ENCODE measurements at places on chromosomes 12 and 14.

- no peak for DNase-seq
These were observed 99.2 kb downstream of the RMST start for GRCh38 chr12:97561619-97562290.

DNA sequence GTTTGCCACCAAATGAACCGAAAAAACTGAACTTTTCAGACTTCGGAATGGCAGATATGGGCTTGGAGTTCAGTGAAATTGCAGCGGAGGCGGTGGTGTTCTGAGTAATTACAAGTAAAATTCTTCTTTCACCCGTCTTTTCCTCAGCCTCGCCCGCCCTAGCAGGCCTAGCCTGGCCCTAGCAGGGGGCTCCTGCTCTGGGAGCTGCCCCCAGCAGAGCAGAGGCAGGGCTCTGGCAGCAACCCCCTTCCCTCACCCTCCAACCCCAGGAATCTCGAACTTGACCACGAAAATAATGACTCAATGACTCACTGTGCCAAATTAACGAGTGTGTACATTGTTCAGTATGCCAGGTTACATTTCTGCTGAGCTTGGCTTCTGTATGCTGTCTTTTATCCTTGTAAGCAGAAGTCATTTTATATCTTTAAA lies 1.1 kb downstream of the PAPLN start:
- no peak for DNase-seq

DNA sequence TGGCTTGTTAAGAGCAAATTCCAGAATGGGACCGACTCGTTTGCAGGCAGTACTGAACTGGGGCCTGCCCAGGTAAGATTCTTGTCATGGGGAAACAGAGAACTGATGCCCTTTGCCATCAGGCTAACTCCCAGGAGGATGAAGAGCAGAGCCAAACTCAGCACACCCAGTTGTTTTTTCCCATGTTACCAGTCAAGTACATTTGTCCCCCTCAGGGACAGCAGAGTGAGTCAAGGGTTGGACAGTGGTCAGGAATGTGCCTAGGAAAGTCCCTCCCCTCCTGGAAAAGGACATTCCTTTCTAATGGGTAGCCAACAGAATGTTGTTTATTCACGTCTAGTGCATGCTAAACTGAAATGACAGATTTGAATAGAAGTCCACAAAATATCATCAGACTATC lies 1.6 kb downstream of the ART4 start:
- no peak for DNase-seq

GRCh38 chr12:13175499-13175898 lies 21.0 kb upstream of the EMP1 start:
- DNase-seq: no peak

DNA sequence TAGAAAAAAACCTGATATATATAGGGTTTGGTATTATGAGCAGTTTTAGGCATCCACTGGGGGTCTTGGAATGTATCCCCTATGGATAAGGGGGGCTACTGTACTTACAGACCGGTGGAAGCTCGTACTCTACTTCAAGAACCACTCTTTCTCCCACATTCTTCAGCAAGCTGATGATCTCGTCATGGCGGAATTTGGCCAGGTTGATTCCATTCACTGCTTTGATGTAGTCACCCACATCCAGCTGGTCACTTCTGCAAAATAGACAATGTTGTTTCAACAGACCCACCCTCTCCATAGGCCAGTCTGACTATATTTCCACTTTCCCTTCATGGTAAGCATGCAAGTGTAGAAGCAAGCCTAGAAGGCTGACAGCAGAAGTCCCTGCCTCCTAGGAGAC lies 139.9 kb downstream of the GRIP1 start:
- no peak for DNase-seq

DNA sequence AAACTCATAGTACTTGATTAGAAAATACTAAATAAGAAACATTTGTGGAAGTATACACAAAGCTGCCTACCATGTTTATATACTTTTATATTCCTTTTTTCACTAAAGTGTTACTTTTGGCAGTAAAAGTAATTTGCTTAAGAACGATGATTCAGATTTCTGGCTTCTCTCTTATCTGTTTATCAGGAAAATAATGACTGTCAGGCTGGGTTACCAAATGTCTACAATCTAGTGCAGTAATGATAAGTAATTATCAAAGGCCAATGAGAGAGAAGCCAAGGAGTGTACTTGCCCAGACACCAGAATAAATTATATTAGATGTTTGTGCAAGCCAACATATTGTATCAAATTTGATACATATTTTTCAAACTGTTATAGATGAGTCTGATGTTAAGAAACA lies 113.4 kb downstream of the RALGAPA1 start:
- DNase-seq: no peak
